ENCODE measurements at places on chromosomes 4 and X.

- no peak for DNase-seq
Observed at GRCh38 chr4:163535657-163536056, 41.2 kb downstream of the TMA16 start.

GRCh38 chr4:24795666-24796381 lies 451 bp downstream of the SOD3 start:
- DNase-seq, result no peak

- peak; percentile 6 for DNase-seq
Observed at GRCh38 chrX:115988825-115989224, 181.7 kb upstream of the AGTR2 start.

GRCh38 chr4:152279234-152279566 lies 256.7 kb downstream of the FBXW7 start:
- DNase-seq, result no peak

DNA sequence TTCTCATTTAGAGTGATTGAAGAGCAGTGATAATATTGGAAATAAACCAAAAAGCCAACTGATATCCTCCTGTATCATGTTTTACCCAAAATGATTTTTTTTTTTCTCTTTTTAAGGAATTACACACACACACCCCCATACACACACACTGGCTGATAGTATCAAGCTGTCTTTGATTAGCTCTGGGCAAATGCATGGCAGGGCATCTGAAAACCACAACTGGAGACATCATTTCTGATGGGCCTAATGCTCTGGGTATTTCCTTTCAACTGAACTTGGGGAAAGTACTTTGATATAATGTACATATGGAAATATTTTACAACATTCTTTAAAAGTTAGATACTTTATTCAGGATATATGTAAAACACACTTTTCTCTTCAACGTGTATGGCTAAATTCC lies 14.2 kb upstream of the OSTC start:
- DNase-seq, result no peak

DNA sequence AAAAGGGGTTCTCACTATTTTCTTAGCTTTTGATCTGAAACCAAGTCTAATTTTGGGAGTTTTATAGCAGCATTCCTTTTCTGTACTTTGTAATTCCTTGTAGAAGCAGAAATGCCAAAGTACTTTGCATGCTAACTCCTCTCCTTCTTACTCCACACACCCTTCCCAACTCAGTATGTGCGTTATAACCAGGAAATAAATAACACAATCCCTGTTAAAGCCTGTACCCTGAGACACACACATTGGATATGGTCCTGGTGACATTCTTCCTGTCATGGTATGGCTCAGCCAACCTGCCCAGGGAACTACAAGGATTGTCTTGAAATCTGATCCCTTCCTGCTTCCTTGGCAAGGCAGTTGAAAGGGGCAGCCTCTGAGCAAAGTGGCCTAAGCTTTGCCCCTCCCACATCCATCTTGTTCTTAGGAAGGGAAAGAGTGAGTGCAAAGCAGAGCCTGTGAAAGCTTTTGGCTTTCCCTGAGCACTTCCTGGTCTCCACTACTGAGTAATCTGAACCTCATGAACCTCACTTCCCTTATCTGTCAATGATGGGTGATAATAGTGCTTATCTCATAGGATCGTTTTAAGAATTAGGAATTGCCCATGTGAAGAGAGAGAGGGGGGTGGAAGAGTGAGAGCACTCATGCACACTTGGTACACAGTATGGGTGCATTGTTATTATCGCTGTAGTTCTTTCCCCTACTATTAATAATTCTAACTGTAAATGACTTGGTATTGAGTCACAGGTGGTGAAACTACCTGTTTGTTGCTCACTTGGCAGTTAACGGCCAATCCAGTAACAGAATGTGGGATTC lies 109.3 kb downstream of the AFF2 start:
- DNase-seq, result peak; percentile 78

DNA sequence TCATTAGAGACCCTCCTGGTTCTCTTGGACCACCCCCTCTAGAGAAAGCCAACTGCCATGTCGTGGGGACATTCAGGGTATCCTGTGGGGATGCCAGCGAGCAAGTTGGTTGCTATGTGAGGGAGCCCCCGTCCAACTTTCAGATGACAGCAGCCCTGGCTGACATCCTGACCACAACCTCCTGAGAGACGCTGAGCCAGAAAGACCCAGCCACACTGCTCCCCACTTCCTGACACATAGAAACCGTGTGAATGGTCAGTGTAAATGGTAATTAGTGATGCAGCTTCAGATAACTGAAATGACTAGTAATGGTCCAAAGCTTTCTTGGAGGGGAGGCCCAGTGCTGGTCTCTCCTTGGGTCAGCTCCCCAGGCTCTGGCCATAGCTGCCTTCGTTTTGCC lies 10.8 kb downstream of the CLCN4 start:
- DNase-seq, result peak; percentile 30

DNA sequence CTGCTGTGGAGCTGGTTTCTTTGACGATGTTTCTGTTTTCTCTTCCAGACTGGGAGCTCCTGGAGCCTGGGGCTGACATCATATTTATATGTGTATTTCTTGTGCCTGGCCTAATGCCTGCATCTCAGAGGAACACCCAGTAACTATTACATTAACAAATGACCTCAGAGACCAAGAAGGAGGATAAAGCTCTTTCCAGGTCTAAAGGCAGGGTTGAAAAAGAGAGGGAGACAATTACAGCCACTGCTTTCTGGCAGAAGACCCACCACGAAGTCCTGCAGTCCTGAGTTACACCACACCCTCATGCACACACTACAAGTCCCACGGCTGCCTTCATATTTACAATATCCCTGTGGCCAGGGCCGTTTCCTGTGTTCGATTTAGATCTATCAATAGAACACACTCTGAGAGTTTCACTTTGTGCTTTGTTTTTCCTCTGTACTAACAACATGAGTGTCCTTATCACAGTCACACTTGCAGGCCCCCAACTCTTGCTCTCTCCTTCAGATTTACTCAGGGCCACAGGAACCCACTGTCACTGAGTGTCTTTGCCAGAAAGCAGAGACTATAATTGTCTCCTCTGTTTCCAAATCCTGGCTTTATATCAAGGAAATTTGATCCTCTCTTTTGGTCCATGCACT lies 535.5 kb downstream of the MID1IP1 start:
- DNase-seq, result no peak

DNA sequence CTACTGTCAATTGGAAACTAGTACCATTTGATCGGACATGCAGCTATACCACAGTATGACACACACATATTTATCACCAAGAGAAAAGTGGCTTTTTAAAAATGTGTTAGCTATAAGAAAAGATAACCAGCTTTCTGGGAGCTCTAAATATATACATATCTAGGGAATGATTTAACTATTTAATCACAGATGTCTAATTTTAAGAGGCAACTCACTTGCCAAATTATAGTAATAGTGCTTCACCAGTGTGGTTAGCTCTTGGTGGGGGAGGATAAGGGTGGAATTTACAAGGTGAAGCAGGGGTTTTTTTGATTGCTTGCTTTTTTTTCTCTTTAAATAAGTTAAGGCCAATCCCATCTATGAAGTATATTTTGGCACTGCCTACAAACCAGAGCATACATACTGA lies 547.7 kb upstream of the DIPK2B start:
- DNase-seq, result no peak

DNA sequence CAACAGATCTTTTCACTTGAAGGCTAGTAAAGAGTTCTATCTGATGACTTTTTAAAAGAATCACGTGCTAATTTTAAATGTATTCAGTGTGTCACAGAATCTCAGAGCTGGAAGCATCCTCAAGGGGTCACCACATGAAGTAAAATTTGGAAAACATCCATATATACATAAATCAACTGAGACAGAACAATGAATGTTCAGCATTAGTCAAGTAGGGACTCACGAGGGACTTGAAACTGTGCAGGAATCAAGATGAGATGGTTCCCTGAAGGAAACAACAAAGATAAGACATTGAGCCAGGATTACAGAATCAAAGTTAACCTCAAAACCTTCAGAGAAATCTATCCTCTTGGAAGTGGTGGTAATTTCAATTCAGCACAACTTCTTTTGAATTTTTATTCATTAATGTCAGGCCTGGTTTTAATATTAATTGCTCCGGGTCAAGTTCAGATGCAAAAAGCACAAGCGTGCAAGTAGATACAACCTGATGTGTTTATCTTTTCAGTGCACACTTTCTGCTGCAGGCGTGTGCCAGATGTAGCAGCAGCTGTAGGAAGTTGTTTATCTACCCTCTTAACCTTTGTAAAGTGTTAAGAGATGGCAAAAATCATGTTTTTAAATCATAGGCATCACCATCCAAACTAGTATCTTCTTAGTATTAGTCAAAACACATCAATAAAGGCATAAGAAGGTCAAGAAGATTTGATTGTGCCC lies 87.7 kb upstream of the SRD5A3 start:
- DNase-seq, result no peak

DNA sequence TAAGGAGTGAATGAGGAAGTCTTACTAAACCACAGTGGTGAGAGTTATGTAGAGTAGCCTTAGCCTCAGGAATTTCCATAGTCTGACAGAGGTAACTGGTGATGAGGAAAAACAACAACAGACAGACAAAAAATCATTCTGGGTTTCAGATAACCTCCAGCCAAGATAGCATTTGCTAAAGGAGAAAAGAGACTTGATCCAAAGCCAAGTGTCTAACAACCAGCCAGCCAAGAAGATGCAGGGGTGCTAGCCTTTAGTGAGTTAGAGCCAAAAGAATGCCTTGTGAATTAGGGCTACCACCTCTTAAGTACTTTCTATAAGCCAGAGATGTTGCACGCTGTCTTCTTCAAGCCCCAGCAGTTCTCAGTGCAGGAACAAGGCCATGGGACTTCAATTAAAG lies 478.0 kb upstream of the CPEB2 start:
- DNase-seq, result no peak

DNA sequence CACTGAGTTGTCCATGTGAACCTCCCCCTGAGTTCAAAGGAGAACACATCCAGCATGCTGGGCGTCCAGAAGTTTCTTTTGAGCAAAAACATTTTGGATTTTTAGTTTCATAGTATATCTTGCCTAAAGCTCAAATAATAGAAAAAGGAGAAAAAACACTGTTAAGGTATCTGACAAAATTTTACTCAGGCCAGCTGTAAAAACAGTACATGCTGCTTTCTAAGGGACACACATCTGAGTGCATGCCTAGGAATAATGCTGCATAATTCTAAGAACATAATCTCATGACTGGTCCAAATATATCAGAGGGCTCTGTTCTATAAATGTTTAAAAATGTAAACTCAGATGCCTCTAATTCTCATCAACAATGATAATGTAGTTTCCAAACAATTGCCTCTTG lies 561.3 kb upstream of the INTU start:
- no peak for DNase-seq

DNA sequence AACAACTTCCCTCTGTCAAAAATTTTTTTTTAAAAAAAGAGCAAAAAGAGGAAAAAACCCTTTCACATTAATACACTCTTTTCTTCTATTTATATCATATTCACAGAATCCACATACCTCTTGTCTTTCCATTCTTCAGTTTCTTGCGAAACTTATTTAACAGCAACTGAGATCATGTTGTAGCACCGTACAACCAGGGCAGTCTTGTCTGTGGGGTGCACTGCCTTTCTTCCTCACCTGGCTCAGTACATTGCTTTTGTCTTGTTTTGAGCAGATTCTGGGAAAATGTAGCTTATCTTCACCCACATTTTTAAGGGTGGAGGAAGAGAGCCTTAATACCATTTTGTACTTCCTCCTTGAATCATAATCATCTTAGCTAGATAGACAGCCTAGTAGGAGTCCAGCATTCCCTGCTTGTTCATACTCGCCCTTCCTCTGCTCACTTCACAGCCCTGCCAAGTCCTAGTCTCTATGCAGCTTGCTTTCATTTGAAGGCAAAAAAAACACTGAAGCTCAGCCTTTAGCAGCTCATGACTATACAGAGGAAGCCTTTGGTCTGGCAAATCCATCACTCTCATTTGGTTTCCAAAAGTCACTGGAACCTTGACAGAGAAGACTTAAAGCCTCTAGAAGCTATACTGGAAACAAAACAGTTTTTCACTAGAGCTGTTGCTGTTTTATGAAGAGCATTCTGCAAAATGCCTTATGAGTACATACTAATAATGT lies 140.6 kb upstream of the BANK1 start:
- DNase-seq, result no peak

Data from NB4 (cell line).